ENCODE measurements at places on chromosomes 13 and 19.

DNA sequence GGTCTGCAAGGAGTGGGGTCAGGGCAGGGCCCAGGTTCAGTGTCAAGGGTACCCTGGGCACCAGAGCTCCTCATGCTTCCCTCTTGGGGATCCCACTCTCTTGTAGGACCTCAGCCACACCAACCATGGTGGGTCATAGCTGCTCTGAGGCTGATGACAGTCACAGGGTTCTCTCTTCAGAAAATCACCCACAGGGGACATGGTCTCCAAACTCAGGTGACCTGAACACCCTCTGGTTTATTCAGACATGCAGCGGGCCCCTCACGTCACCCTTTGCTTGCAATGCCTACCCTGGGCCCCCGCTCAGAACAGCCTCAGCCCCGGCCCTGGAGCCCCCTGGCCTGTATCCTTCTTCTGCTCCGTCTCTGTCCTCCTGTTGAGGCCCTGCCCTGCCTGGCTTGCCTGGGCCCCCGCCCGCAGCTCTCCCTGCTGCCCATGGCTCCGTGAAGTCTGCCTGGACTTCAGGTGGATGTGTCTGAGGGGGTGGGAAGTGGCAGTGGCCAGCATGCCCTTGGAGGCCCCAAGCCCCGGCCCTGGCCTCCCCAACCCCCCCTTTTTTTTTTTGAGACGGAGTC is 20.4 kb downstream of the CHERP start:
- DNase-seq = no peak
- H3K27me3 ChIP-seq = no peaks in the 10 kb centered on the region
- no peak overlapping the region for H3K27ac ChIP-seq

DNA sequence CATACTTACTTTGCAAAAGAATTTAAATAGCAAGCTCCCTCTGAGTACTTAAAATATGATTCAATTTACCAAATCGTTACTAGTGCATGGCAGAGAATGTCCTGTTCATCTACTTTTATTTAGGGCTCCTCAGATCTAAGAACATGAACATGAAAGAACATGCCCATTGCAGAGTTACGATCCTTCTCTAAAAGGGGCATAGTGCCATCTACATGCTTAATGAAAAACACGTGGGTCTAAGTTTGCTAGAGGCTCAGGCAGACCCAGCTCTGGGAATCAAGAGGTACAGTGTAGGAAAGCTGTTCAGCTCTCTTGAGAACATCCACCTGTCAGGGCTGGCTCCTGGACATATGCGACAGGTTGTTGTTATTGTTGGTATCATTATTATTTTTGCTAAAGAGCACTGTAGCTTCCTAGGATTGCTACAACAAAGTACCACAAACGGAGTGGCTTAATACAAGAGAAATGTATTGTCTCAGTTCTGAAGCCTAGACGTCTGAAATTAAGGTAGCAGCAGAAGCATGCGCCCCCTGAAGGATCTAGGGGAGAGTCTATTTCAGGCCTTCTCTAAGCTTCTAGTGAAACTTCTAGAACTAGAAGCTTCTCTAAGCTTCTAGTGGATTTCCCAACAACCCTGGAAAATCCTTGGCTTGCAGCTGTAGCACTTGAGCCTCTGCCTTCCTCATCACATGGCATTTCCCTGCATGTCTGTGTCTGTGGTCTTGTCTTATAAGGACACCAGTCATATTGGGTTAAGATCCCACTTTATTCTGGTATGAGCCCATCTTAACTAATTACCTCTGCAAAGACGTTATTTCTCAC is 133.9 kb downstream of the DCT start:
- no peak for DNase-seq
- H3K27ac ChIP-seq = no peak overlapping the region
- no peaks in the 10 kb centered on the region for H3K36me3 ChIP-seq
- no peaks in the 10 kb centered on the region for H3K27me3 ChIP-seq
- H3K4me1 ChIP-seq = no peaks in the 10 kb centered on the region

DNA sequence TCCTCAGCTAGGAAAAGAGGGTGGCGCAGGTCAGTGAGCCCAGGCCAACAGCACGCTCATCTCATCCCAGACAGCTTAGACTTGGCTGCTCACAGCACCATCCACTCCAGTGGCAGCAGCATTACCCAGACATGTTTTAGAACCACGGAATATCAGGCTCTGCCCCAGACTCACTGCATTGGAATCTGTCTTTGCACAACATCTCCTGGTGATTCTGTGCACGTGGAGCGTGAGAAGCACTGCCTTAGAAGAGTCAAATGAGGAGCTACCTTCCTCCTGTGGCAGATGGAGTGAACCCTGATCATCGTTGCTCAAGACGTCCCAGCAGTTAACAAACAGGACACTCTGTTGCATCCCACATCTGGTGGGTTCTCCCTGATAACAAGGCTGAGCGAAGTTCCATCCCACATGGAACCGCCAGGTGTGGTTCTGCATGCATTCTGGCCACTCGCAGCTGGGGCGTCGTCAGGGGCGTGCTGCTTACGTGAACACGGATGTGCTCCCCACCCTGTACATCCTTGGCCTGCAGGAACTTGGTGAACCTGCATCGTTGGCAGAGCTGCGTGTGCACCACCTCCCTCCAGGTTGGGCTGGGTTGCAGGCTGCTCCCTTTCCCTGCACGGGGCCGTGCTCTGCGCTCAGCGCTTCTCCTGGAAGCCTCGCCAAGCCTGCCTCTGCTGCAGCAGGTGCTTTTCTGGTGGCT is 25.2 kb upstream of the ATP11A start:
- H3K4me1 ChIP-seq = no peaks in the 10 kb centered on the region
- DNase-seq = no peak
- no peak overlapping the region for H3K27ac ChIP-seq
- H3K4me3 ChIP-seq = no peak overlapping the region
- no peaks in the 10 kb centered on the region for H3K36me3 ChIP-seq

- DNase-seq = no peak
- no peak overlapping the region for H3K4me3 ChIP-seq
- no peaks in the 10 kb centered on the region for H3K27me3 ChIP-seq
Observed at GRCh38 chr19:27824108-27824507, 1388.8 kb downstream of the UQCRFS1 start.

- H3K4me1 ChIP-seq = no peaks in the 10 kb centered on the region
- no peaks in the 10 kb centered on the region for H3K27me3 ChIP-seq
- H3K36me3 ChIP-seq = peaks cover 79% of the 10 kb centered on the region
- H3K27ac ChIP-seq = no peak overlapping the region
- DNase-seq = no peak
Observed at GRCh38 chr19:46724468-46724867, 7.6 kb upstream of the PRKD2 start.

DNA sequence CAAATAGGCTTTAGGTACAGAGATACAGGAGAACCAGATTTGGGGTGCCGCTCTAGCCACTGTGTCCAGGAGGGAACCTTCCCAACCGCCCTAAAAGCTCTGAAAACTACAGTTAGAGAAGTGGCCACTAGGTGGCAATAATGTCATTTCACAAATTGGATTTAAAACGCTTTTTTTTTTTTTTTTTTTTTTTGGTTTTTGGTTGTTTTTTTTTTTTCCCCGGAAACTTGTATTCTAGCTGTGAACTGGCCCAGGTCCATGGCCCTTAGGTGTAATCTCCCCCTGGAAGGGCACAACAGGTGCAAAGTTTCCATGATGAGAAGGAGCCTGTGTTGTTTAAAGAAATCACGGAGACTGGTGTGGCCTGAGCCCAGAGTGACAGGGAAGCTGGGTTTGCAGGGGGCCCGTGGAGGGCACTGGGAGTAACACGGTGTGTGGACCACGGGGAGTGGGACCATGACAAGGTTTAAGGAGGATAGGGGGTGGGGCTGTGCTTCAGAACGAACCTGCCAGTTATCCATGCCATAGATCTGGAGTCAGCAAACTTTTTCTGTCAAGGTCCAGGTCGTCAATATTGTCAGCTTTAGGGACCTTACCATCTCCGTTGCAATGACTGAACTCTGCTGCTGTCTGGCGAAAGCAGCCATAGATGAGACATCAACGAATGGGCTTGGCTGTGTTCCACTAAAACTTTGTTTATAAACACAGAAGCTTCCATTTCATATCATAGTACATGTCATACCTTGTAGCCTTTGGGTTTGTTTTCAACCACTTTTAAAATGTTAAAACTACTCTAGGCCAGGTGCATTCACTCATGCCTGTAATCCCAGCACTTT is 10.1 kb downstream of the OR1I1 start:
- no peaks in the 10 kb centered on the region for H3K36me3 ChIP-seq
- no peaks in the 10 kb centered on the region for H3K4me1 ChIP-seq
- peak; percentile 43 for DNase-seq
- no peaks in the 10 kb centered on the region for H3K27me3 ChIP-seq
- no peak overlapping the region for H3K27ac ChIP-seq

DNA sequence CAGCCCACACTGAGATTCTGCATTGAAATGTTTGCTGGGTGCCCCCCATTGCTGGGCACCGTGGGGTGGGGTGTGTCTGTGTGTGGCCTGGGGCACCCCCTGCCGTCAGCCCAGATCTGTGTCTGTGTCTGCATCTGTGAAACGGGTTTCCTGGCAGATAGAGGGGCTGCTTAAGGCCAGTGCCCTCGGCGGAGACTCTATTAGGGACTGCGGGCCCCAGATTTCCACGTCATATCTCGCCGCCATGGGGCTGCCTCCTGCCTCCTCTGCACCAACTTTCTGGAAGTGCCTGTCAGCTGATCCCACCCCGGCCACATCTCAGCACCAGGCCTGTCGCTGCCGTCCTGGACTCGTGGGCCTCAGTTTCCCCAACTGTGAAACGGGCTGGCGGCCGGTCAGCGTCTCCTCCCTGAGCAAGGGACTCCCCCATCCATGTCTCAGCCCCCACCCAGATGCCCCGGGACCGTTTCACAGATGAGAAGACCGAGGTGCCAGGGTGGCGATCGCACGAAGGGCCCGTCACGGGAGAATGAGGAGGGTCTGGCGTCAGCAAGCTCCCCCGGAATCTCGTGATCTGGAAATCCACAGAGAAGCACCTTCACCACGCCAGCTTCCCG is 21.4 kb downstream of the ARID3A start:
- no peak overlapping the region for H3K4me3 ChIP-seq
- peaks cover 8% of the 10 kb centered on the region for H3K36me3 ChIP-seq
- H3K4me1 ChIP-seq = no peaks in the 10 kb centered on the region
- H3K27me3 ChIP-seq = no peaks in the 10 kb centered on the region
- no peak for DNase-seq
- no peak overlapping the region for H3K27ac ChIP-seq

GRCh38 chr19:1363599-1363998 is 20.1 kb upstream of the NDUFS7 start:
- H3K27me3 ChIP-seq = no peaks in the 10 kb centered on the region
- DNase-seq = no peak
- no peak overlapping the region for H3K27ac ChIP-seq
- no peak overlapping the region for H3K4me3 ChIP-seq
- H3K4me1 ChIP-seq = no peaks in the 10 kb centered on the region

- no peaks in the 10 kb centered on the region for H3K27me3 ChIP-seq
- no peak for DNase-seq
- no peaks in the 10 kb centered on the region for H3K4me1 ChIP-seq
- H3K27ac ChIP-seq = no peak overlapping the region
- H3K4me3 ChIP-seq = no peak overlapping the region
Observed at GRCh38 chr19:1912760-1913505, 7.7 kb downstream of the ADAT3 start.

DNA sequence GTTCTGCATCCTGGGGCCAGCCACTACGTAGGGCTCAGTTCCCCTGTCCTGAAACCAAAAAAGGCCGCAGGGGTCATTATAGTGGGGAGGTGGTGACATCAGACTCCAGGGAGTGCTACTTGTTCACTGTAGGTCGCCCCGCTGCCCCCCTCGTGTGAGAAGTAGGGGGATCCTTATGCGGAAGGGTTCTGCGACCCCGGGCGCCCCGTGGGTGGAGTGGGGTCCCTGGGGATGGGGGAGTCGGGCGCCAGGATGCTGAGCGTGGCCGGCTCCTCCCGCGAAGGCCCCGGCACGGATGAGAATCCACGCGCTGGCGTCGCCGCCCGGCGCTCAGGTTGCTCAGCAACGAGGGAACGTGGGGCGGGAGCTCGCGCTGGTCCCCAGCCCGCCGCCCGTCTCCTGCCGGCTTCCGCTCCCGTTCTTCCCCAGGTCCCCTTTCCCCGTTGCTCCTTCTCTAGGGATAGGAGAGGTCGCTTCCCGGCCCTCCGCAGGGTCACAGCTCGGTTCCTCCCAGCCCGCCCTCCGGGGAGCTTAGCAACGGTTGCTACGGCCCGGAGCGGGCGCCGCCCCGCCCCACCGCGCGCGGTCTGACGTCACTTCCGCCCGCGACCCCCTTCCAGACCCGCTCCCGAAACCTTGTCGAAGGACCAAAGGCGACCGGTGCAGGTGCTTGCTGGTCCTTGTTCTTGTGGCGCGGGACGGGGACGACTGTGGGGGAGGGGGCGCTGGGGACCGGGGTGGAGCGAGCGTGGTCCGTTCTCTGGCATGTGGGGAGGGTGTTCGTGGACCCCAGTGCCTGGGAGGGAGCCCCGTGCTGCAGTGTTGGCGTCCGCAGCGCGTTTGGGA is at the start of gene NAT14:
Gene NAT14, plus strand, starts transcription at position 596 of the 846 bp plus-strand sequence. CDS start 521 bp downstream, outside the sequence.
- peak within 1 kb of the TSS; percentile 57 for H3K4me3 ChIP-seq
- no peak within 1 kb of the TSS for H3K27ac ChIP-seq
- no peak for DNase-seq
- H3K36me3 ChIP-seq = peaks cover 5% of the 10 kb centered on the region
- H3K4me1 ChIP-seq = peaks cover 19% of the 10 kb centered on the region
- H3K27me3 ChIP-seq = no peaks in the 10 kb centered on the region

DNA sequence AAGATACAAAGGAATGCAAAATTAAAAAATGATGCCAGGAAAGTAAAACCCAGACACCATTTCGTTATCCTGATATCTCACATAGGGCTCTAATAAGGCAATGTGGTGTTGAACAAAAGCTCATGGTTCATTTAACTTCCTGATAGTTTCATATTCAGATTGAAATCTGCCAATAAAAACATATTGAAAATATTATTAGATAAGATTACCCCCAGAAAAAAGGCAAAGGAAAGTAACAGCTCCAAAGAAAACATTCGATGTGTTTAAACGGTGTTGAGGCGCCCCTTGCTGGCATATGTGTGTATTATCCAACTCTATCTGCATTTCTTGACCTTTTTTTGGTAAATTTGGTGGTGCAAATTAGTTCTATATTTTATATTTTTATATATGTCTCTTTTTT is 75.9 kb downstream of the ESD start:
- H3K27ac ChIP-seq = no peak overlapping the region
- no peaks in the 10 kb centered on the region for H3K4me1 ChIP-seq
- no peaks in the 10 kb centered on the region for H3K36me3 ChIP-seq
- H3K4me3 ChIP-seq = no peak overlapping the region
- peak; percentile 7 for DNase-seq

- H3K27ac ChIP-seq = no peak overlapping the region
- H3K27me3 ChIP-seq = no peaks in the 10 kb centered on the region
- DNase-seq = no peak
- no peak overlapping the region for H3K4me3 ChIP-seq
- no peaks in the 10 kb centered on the region for H3K36me3 ChIP-seq
Observed at GRCh38 chr13:77353995-77354394, 27.1 kb upstream of the MYCBP2 start.

- no peak for DNase-seq
- no peak overlapping the region for H3K4me3 ChIP-seq
- no peak overlapping the region for H3K27ac ChIP-seq
- H3K36me3 ChIP-seq = no peaks in the 10 kb centered on the region
- H3K27me3 ChIP-seq = no peaks in the 10 kb centered on the region
- no peaks in the 10 kb centered on the region for H3K4me1 ChIP-seq
Observed at GRCh38 chr13:76832258-76832988, 53.8 kb downstream of the KCTD12 start.
